ENCODE measurements at places on chromosomes 1 and 21.

- no peak overlapping the region for H3K27ac ChIP-seq
- no peak for DNase-seq
- peaks cover 88% of the 10 kb centered on the region for H3K36me3 ChIP-seq
- no peaks in the 10 kb centered on the region for H3K27me3 ChIP-seq
- H3K4me3 ChIP-seq, result no peak overlapping the region
- no peaks in the 10 kb centered on the region for H3K4me1 ChIP-seq
Observed at GRCh38 chr21:29064850-29065481, 8.5 kb downstream of the CCT8 start.

DNA sequence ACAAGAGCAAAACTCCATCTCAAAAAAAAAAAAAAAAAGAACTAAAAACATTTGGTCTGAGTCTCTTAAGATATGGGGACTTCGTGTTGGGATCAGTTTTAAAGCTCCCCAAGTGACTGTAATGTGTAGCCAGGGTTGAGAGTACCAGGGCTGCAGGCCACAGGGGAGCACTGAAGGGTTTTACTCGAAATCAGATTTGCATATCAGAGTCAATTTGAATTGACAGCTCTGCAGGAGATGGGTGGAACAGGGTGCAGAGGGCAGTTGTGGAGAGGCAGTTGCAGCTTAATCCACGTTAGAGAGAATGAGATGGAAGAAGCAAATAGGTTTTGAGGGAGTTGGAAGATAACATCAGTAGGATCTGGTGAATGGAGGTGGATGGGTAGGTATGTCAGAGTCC, 20.6 kb upstream of the ELOA start:
- no peak for DNase-seq
- peaks cover 11% of the 10 kb centered on the region for H3K4me1 ChIP-seq
- no peak overlapping the region for H3K4me3 ChIP-seq

GRCh38 chr1:30409476-30410152, 313.8 kb downstream of the MATN1 start:
- no peaks in the 10 kb centered on the region for H3K36me3 ChIP-seq
- no peaks in the 10 kb centered on the region for H3K27me3 ChIP-seq
- no peak overlapping the region for H3K27ac ChIP-seq

DNA sequence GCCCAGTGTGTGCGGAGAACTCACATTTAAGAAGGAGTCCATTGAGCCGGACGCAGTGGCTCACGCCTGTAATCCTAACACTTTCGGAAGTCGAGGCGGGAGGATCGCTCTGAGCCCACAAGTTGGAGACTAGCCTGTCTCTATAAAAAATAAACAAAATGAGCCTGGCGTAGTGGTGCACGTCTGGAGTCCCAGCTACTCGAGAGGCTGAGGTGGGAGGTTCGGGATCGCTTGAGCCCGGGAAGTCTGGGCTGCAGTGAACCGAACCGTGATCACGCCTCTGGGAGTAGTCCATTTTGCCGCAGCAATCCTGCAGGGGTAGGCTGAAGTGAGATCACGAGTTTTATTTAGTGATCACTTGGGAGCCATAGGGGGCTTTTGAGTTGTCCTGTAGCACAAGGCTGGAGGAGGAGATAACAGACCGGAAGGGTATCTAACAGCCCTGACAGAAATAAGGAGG, 497 bp upstream of the FUCA1 start:
- DNase-seq, result no peak
- H3K36me3 ChIP-seq, result peaks cover 14% of the 10 kb centered on the region
- H3K27ac ChIP-seq, result peak overlapping the region; percentile 84
- peak overlapping the region; percentile 72 for H3K4me3 ChIP-seq

- H3K4me3 ChIP-seq, result peak overlapping the region; percentile 65
- peaks cover 12% of the 10 kb centered on the region for H3K36me3 ChIP-seq
- H3K27me3 ChIP-seq, result no peaks in the 10 kb centered on the region
- H3K27ac ChIP-seq, result peak overlapping the region; percentile 79
Observed at GRCh38 chr1:32201011-32201855, 838 bp downstream of the CCDC28B start.

GRCh38 chr1:180560868-180561600, 2.3 kb downstream of the OVAAL start:
- DNase-seq, result no peak
- no peak overlapping the region for H3K27ac ChIP-seq
- H3K4me3 ChIP-seq, result no peak overlapping the region
- H3K4me1 ChIP-seq, result no peaks in the 10 kb centered on the region
- no peaks in the 10 kb centered on the region for H3K36me3 ChIP-seq
- no peaks in the 10 kb centered on the region for H3K27me3 ChIP-seq

GRCh38 chr1:172991674-172992400, 58.9 kb downstream of the TNFSF18 start:
- H3K4me1 ChIP-seq, result no peaks in the 10 kb centered on the region
- no peak for DNase-seq
- no peak overlapping the region for H3K4me3 ChIP-seq
- H3K27me3 ChIP-seq, result no peaks in the 10 kb centered on the region
- H3K27ac ChIP-seq, result no peak overlapping the region

DNA sequence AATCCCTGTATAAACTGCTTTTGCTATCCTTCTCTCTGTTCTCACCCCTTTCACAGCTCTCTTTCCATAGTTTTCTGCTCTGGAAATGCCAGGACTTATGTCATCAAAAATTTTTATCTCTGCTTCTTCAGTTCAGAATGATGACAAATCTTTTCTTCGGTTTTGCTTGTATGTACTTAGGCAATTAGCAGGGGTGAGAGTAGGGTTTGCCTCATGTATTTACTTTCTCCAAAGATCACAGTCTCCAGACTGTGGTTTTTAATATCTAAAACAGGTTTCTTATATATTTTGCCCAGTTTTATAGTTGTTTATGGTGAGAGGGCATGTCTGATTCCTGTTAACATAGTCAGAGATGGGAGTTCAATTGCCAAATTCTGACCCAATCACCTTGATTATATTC, 235.4 kb upstream of the LYPLAL1 start:
- H3K27ac ChIP-seq, result no peak overlapping the region
- H3K36me3 ChIP-seq, result no peaks in the 10 kb centered on the region

GRCh38 chr1:64440183-64440826, 29.6 kb upstream of the CACHD1 start:
- H3K27ac ChIP-seq, result no peak overlapping the region
- no peaks in the 10 kb centered on the region for H3K36me3 ChIP-seq
- no peak overlapping the region for H3K4me3 ChIP-seq
- DNase-seq, result no peak
- no peaks in the 10 kb centered on the region for H3K27me3 ChIP-seq

- H3K36me3 ChIP-seq, result peaks cover under 1% of the 10 kb centered on the region
- H3K27me3 ChIP-seq, result no peaks in the 10 kb centered on the region
- no peak overlapping the region for H3K4me3 ChIP-seq
- DNase-seq, result no peak
Observed at GRCh38 chr1:39043513-39043912, 17.4 kb downstream of the NDUFS5 start.

GRCh38 chr1:43545695-43546387, 15.2 kb downstream of the PTPRF start:
- peak; percentile 83 for DNase-seq
- no peak overlapping the region for H3K4me3 ChIP-seq
- H3K27me3 ChIP-seq, result no peaks in the 10 kb centered on the region
- H3K27ac ChIP-seq, result no peak overlapping the region

- no peak overlapping the region for H3K4me3 ChIP-seq
- DNase-seq, result no peak
- peaks cover 6% of the 10 kb centered on the region for H3K4me1 ChIP-seq
- no peaks in the 10 kb centered on the region for H3K36me3 ChIP-seq
Observed at GRCh38 chr1:201631037-201631436, 92.1 kb downstream of the NAV1 start.

DNA sequence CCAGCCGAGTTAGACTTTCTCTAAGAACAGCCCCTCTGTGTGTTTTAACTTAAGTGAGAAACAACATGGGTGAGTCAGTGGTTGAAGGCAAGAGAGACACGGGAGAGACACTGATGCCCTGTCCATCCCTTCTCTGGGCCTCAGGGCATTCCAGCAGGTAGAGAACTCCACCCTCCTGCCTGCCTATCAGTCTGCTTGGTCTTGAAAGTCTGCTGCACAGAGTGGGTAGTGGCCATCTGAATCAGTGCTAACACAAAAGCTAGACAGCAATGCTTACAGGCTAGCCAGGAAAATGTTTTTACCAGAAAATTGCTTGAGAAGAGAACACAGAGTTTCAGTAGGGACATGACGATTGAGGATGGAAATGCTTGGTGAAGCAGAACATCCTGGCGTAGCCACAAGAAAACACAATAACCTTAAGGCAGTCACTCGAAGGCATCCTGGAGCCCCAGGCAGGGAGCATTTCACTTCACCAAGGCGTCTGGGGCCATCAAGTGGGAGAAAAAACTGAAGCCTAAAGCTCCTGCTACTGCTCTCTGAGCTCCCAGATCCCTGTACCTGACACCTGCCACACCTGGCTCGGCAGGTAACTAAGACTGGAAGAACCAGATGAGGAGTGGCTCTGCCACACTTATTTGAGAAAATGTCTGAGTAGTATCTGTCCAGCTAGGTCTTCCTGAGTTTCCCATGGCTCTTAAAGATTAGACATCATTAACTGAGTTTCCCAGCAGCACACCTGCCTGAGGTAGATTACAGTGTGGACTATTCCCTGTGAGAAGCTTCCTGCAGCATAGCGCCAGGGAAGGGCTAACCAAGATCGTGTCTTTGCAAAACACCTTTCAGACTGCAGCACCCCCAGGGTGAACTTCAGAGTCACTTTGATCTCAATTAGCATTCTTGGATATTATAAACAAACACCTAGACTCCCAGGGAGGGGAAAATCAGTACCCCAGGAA, 18.1 kb upstream of the LBR start:
- H3K27ac ChIP-seq, result peak overlapping the region; percentile 82
- no peaks in the 10 kb centered on the region for H3K27me3 ChIP-seq
- no peak for DNase-seq
- H3K4me1 ChIP-seq, result peaks cover 57% of the 10 kb centered on the region

DNA sequence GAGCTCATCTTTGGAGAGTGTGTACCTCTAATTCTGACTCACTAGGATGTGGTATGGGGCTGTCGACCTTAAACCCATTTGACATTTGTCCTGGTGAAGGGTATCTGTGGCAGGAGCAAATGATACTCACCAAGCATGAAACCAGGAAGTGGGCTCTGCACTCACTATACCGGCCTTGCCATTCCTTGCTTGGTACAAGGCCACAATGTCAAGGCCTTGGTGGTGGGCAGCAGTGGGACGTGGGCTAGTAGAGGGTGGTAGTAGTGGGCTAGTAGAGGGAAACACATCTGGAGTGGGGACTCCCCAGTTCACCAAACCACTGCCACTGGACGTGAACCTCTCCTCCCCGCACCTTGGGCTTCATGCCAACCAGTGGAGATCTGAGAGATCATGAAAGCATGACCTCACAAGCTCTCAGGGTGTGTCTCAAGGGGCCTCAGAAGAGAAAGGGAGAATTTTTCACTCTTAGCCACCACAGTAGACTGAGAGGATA, 11.5 kb downstream of the TNFSF4 start:
- H3K36me3 ChIP-seq, result no peaks in the 10 kb centered on the region
- H3K4me3 ChIP-seq, result no peak overlapping the region
- no peak for DNase-seq
- no peaks in the 10 kb centered on the region for H3K27me3 ChIP-seq
- peaks cover 6% of the 10 kb centered on the region for H3K4me1 ChIP-seq

- peaks cover 14% of the 10 kb centered on the region for H3K36me3 ChIP-seq
- no peak overlapping the region for H3K4me3 ChIP-seq
- H3K4me1 ChIP-seq, result peaks cover 50% of the 10 kb centered on the region
- peak overlapping the region; percentile 79 for H3K27ac ChIP-seq
- no peak for DNase-seq
Observed at GRCh38 chr1:11985851-11986250, 5.6 kb downstream of the MFN2 start.

- H3K27me3 ChIP-seq, result no peaks in the 10 kb centered on the region
- DNase-seq, result no peak
- no peak overlapping the region for H3K27ac ChIP-seq
Observed at GRCh38 chr1:63403386-63403785, 36.0 kb downstream of the ALG6 start.

GRCh38 chr1:94418664-94419655, 771 bp downstream of the ABCD3 start:
- H3K27ac ChIP-seq, result peak overlapping the region; percentile 93
- no peaks in the 10 kb centered on the region for H3K36me3 ChIP-seq
